GM12865 (cell line): ENCODE measurements at places on chromosomes 3 and 15.

DNA sequence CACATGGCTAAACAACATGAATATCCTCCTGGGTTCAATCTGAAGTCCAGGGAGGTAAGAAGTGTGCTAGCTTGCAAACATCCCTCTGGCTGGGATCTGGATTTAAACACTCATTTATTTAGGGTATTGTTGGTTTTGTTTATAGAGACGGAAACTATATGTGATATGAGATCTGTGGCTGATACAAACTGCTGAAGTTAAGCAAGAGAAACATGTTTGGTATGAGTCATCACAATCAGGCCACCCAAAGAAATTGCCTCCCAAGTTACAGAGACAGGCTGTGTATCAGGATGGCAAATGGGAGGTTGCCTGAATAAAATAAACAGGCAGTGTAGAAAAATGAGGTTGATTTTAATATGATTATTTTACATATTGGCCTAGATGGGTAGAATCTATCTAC, 562.1 kb downstream of the IGSF11 start:
- peak; percentile 29 for DNase-seq

- peak; percentile 17 for DNase-seq
Observed at GRCh38 chr3:13046569-13047274, 26.5 kb downstream of the IQSEC1 start.

DNA sequence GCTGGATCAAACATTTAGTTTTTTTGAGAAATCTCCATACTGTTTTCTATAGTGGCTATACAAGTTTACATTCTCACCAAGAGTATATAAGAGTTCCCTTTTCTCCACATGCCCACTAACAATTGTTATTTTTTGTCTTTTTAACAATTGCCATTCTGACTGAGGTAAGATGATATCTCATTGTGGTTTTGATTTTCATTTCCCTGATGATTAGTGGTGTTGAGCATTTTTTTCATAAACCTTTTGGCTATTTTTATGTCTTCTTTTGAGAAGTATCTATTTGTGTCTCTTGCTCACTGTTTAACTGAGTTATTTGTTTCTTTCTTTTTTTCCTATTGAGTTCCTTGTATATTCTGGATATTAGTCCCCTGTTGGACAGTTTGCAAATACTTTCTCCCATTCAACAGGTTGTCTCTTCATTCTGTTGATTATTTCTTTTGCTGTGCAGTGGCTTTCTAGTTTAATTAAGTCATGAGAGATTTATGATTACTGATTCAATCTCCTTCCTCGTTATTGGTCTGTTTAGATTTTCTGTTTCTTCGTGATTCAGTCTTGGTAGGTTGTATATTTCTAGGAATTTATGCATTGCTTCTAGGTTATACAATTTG, 6.7 kb upstream of the RNF13 start:
- no peak for DNase-seq

DNA sequence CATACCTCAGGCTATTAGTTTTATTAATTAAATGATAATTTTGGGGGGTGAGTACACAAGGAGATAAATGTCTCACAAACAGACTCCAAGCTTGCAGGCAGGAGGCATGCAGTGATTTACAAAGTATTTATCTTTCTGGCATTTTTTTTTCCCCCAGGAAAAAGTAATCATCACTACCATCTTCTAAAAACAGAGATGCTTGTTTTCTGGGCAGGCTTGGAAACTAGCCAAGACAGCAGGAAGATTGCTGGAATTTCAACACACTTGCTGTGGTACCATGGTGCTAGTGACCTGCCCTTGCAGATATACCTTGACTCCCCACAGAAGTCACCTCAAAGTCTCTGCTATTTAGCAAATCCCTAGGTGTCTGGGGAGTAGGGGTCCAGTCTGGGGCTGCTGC, 732.8 kb upstream of the CFAP20DC start:
- no peak for DNase-seq

DNA sequence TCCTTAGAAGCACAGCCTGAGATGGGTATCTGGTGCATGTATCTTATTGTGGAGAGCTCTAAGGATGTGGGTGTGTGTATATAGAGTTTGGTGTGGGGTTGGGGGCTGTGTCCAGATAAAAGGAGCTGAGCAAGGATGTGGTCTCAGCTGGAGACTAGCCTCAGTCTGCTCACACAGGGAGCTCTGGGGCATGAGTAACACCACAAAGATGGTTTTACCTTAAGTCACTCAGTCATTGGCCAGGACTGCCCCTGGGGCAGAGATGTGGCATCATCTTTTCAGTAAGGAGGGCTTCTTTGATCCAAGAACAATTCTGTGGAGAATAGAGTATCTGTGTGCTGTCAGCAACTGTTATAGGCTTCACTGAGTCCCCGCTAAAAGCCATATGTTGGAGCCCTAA, 163.4 kb upstream of the NUDT16 start:
- DNase-seq, result no peak

- DNase-seq, result no peak
Observed at GRCh38 chr15:65337436-65338070, 33.1 kb downstream of the RNU5B-1 start.

GRCh38 chr15:43881944-43882343, 55.1 kb downstream of the WDR76 start:
- DNase-seq, result peak; percentile 16

- DNase-seq, result no peak
Observed at GRCh38 chr3:67706934-67707333, 52.5 kb upstream of the SUCLG2 start.

- DNase-seq, result peak; percentile 44
Observed at GRCh38 chr3:27253831-27254230, 115.4 kb downstream of the NEK10 start.

- DNase-seq, result no peak
Observed at GRCh38 chr3:26381411-26381810, 241.2 kb upstream of the LRRC3B start.

GRCh38 chr15:52408823-52409222, 113.2 kb upstream of the MYO5C start:
- peak; percentile 54 for DNase-seq

GRCh38 chr3:149801639-149802038, 9.3 kb upstream of the ANKUB1 start:
- no peak for DNase-seq

- DNase-seq, result peak; percentile 48
Observed at GRCh38 chr3:4720316-4721075, 227.3 kb downstream of the ITPR1 start.

DNA sequence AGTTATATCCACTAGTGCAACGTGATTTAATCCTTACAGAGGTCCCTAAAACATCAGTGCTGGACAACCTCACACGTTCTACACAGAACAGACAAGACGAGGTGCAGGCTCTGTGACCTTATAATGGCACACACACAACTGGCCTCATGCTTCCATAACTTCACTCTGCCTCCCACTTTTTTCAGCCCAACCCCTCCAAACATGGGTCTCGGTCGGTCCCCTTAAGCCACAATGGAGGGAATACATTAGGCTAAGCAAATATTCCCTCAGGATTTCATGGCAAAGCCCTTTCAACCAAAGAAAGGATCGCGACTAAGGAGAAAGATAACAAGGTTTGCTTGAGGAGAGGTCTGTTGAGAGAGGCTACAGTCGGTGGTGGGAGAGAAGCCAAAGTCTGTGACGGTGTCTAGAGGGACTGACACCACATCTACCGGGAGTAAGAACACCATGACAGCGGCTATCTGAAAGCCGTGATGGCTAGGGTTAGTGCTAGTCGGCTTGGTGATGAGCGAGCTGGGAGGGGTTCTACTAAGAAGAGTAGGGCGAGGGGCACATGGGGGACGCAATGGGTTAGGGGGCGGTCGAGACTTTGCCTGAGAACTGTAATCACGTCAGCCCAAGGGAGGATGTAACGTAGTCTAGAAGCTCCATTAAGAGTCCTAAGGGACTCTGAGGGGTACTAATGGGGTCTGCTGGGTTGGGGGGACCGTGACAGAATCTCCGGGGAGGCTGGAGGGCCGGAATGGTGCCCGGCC, 1.0 kb downstream of the MYO9A start:
- peak; percentile 16 for DNase-seq

DNA sequence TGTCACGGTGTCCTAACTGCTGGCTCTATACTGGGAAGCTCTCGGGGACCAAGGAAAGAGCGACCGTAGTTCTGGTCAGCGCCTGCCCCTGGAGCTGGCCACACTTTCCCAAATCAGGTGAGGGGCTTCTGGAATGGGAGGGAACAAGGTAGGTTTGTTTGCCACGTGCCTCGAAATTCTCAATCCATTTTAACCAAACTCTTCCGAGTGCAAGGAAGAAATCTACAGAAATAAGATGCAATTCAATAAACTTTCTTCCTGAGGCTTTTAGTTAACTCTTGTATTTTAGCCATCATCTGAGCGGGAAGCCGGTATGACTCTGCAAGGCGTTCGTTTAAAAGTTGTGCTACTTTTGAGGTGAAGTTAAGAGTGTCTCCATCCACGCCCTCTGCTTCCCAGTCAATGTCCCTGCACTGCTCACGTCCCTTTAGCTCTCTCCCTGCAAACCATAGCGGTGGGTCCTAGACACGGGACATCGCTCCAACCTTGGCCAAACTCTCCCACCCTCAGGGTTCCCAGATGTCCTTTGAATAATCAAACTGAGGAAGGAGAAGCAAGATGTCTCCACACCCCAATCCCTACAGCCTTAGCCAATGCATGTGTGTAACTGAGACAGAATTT, 597 bp downstream of the AGTR1 start:
- DNase-seq, result no peak

DNA sequence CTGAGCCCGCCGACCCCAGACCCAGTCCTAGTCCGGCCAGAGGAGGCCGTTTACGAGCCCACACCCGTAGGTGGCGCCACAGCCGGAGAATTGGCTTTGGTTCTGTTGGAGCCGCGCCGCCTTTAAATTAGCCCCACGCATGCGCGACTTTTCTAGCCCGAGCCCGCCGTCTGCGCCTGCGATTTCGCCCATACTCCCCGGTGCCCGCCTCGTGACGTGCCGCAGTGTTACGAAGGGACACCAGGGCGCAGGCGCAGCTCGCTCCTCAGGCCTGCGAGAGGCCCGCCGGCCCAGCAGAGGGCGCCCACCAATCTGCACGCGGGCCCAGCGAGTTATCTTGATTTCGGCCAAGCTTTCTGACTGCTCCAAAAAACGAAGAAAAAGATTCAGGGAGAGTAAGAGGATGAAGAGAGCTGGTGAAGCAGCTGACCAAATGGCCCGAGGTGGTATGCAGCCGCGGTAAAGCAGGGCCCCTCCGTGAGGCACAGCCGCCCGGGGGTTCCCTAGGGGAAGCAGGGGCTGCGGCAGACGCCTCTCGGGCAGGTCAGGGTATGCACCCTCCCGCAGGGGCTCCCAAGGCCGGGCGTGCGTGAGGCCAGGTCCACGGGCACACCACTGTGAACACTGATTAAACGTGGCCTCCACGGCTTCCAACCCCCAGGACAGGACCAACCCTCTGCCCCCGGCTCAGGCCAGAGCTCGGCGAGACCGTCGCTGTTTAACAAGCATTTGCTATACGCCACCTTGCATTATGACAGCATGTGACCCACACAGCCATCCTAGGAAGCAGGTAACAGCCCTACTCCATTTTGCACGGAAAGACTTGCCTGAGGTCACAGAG, 32.8 kb downstream of the RPN1 start:
- peak; percentile 98 for DNase-seq

DNA sequence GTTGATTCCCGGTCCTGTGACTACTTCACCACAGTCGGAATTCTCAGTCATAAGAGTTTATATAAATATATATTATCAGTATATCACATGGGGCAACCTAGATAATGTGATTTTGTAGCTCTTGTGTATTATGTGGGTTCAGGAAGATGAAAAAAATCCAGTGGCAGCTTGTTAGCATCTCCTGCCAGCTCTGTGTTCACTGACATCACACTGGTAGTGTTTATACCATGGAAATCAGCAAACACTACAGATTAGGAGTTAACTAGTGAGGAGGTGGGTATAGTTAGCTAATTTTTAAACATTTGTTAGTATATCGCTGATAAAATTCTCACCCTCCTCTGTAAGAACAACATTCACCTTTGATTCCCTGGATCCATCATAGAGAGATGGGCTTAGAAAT, 44.5 kb upstream of the KCNMB2 start:
- no peak for DNase-seq

DNA sequence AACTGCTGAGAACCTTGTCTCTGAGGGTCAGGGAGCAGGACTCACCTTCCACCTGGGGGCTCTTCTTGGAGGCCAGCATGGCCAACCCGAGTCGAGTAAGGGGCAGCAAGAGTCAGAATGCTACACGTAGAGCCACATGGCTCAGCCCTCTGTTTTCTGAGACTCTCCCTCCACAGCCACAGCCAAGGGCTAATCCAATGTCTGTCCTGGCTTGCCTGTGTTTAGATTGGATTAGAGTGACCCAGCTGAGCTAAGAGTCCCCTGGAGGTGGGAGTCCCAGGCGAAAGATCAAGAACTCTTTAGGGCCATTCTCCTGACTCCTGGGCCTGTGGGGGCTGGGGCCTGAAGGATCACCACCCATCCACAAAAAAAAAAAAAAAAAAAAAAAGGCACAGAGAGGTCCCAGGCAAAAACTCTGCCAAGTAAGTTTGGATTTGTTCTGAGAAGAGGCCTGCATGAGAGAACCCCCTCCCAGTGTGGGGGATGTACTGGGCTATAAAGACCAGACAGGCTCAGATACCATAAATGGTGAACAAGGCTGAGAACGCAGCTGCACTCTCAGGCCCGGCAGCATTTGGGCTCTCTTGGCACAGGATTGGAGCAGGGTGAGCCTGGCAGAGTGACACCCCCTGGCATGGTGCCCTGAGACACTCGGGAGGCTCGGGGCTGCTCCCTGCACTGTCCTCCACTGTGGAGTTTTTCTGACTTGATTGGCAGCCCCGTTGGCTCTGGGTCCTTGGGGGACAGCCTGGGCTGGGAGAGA, 88.0 kb upstream of the OSBPL11 start:
- DNase-seq, result no peak

GRCh38 chr15:60635507-60636352, 156.8 kb upstream of the ICE2 start:
- peak; percentile 87 for DNase-seq
